ENCODE measurements at places on chromosomes 6 and 20.
A peak's percentile ranks its signal among the peaks of the same experiment; 100 is the strongest.

- DNase-seq = no peak
- no peaks in the 10 kb centered on the region for H3K4me1 ChIP-seq
- no peaks in the 10 kb centered on the region for H3K27me3 ChIP-seq
- no peak overlapping the region for H3K27ac ChIP-seq
- H3K4me3 ChIP-seq = no peak overlapping the region
Observed at GRCh38 chr6:11975353-11975977, 36.6 kb upstream of the HIVEP1 start.

DNA sequence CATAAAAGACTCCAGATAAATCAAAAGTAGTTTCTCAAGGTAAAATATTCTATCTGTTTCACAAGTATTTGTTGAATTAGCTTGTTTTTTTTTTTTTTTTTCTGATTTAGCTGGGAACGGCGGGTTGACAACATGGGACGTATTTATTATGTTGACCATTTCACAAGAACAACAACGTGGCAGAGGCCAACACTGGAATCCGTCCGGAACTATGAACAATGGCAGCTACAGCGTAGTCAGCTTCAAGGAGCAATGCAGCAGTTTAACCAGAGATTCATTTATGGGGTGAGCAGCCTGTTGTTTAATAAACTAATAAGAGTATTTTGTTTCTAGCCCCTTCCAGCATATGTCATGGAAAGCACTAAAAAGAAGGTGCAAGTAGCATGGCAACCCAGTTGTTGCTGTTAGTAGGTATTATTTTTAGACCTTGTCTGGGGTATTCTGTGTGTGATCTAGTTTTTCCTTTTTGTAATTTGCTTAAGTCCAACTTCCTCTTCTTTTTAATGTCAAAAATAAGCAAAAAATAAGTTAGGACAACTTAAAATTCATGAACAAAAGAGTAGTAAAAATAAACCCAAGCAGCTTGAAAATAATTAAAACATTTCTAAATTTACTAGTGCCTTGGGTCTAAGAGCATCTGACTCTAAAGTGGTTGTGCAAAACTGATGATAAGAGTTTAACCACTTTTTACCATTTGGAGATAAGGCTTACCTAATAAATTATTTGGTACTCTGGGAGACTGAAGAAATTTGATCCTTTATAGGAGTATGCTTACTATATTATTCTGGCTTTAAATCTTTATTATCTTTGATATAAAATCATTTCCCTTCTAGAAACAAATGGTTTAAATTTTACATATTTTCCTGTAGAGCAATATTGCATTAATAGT, 70.8 kb upstream of the DYNLRB1 start:
- peaks cover 89% of the 10 kb centered on the region for H3K36me3 ChIP-seq
- no peaks in the 10 kb centered on the region for H3K4me1 ChIP-seq
- H3K4me3 ChIP-seq = no peak overlapping the region
- H3K27ac ChIP-seq = no peak overlapping the region

DNA sequence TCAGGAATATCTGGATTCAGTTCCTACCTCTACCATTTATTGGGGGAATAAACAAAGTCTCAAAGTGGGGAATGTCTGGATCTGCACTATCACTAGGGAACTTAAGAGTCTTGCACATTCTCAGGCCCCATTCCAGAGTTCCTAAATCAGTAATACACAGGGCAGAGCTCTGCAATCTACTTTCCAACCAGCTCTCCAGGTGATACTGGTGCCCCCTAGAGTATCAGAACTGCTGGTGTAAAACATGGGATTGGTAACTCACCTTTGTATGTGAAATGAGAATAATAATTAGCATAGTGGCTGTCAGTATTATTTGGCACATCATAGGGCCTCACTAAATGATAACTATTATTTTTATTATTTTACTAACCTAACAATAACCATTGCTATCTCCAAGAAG, 278.8 kb upstream of the IMPG1 start:
- H3K27me3 ChIP-seq = no peaks in the 10 kb centered on the region
- no peak overlapping the region for H3K4me3 ChIP-seq
- DNase-seq = no peak
- no peak overlapping the region for H3K27ac ChIP-seq
- H3K36me3 ChIP-seq = no peaks in the 10 kb centered on the region
- H3K4me1 ChIP-seq = no peaks in the 10 kb centered on the region

GRCh38 chr6:133248241-133249001, 7.3 kb downstream of the EYA4 start:
- peaks cover 46% of the 10 kb centered on the region for H3K27me3 ChIP-seq
- no peak for DNase-seq
- H3K27ac ChIP-seq = no peak overlapping the region
- no peak overlapping the region for H3K4me3 ChIP-seq

- H3K27me3 ChIP-seq = no peaks in the 10 kb centered on the region
- DNase-seq = no peak
- H3K4me1 ChIP-seq = peaks cover 7% of the 10 kb centered on the region
- H3K4me3 ChIP-seq = no peak overlapping the region
- no peaks in the 10 kb centered on the region for H3K36me3 ChIP-seq
Observed at GRCh38 chr6:42766163-42766670, 15.6 kb upstream of the BICRAL start.

- peaks cover 61% of the 10 kb centered on the region for H3K36me3 ChIP-seq
- H3K4me1 ChIP-seq = no peaks in the 10 kb centered on the region
- H3K27ac ChIP-seq = no peak overlapping the region
Observed at GRCh38 chr20:49149281-49150045, 38.7 kb downstream of the STAU1 start.

DNA sequence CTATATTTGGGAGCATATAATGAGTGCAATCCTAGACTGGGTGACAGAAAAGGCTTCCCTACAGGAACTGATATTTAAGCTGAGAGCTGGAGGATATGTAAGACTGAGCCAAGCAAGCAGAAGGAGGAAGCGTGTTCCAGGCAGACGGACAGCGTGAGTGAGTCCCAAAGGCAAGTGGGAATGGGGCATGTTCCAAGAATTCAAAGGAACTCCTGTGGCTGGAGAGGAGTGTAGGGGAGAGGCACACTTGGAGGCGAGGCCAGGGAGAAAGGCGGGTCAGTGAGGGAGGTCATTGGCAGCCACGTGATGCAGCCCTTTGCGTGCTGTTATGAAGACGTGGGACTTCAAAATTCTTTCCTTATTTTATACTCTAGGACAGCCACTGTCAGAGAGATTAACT, 27.9 kb upstream of the SGK1 start:
- no peaks in the 10 kb centered on the region for H3K27me3 ChIP-seq
- H3K4me1 ChIP-seq = no peaks in the 10 kb centered on the region
- H3K36me3 ChIP-seq = no peaks in the 10 kb centered on the region
- H3K27ac ChIP-seq = peak overlapping the region; percentile 20
- no peak for DNase-seq

- H3K27me3 ChIP-seq = no peaks in the 10 kb centered on the region
- DNase-seq = no peak
- no peak overlapping the region for H3K4me3 ChIP-seq
- no peak overlapping the region for H3K27ac ChIP-seq
- H3K36me3 ChIP-seq = no peaks in the 10 kb centered on the region
Observed at GRCh38 chr6:157885876-157886275, 62.8 kb downstream of the SNX9 start.

- no peak for DNase-seq
- no peaks in the 10 kb centered on the region for H3K4me1 ChIP-seq
- H3K36me3 ChIP-seq = no peaks in the 10 kb centered on the region
- no peaks in the 10 kb centered on the region for H3K27me3 ChIP-seq
- H3K4me3 ChIP-seq = no peak overlapping the region
Observed at GRCh38 chr20:22908944-22909343, 126.2 kb upstream of the SSTR4 start.

DNA sequence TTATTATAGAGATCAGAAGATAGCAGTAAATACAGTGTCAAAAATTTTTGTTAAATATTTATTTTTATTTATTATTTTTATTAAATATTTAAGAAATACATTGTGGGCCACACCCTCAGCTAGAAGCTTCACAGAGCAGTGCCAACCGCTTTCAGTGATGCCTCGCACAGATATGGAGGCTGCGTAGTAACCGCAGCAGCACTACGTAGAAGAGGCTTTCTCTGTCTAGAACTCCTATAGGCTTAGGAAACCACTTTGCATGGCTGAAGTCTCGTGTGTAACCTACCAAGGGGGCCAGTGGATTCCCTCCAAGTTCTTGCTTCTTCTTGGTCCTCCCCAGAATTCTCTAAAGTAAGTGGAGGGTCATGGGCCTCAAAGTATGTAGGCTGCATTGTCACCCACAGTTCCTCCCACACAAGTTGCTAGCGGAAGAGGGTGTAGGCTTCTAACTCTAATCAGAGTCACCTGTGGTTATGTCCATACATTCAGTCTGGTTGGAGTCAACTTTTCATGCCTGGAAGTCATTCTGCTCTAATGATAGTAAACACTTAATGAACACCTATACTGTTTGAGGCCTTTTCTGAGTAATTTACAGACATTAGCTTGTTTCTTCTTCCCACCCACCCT, 285.6 kb downstream of the CDKAL1 start:
- H3K27me3 ChIP-seq = no peaks in the 10 kb centered on the region
- DNase-seq = no peak
- H3K4me1 ChIP-seq = no peaks in the 10 kb centered on the region
- no peak overlapping the region for H3K27ac ChIP-seq

DNA sequence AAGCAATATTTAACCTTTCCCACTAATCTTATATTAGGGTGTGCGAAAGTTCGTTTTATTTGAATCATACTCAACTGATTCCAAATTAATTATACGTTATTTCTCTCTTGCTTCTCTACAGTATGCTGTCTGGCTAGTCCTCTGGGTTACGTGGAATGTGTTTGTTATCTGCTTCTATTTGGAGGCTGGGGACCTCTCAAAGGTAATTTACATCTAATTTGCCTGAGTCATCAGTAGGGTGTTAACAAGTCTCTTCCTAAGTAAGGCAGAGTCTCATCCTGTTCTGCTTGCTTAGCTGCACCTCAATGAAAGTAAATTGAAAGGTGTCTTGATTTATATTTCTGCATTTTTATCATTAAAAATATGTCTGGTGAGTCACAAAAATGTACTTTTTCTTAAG, 551.5 kb downstream of the NKAIN2 start:
- no peaks in the 10 kb centered on the region for H3K36me3 ChIP-seq
- no peaks in the 10 kb centered on the region for H3K27me3 ChIP-seq
- no peaks in the 10 kb centered on the region for H3K4me1 ChIP-seq
- DNase-seq = no peak

DNA sequence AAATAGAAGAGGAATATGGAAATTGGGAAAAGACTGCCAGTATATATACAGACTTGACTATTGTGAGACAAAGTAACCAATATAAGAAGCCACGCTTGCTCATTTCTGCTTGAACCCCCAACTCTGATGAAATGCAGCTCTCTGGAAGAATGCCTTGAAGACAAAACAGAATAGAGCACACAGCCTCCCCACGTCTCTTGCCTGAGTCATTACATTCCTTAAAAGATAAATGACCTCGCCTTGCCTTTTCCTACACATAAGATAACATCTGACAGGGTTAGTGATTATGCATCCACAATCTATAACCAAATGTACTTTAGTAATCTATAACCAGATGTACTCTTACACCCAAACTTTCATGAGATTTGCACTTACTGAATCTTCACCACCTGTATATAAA, 141.1 kb upstream of the EEF1E1 start:
- H3K4me1 ChIP-seq = no peaks in the 10 kb centered on the region
- no peak for DNase-seq
- no peak overlapping the region for H3K4me3 ChIP-seq
- no peaks in the 10 kb centered on the region for H3K27me3 ChIP-seq
- no peak overlapping the region for H3K27ac ChIP-seq

DNA sequence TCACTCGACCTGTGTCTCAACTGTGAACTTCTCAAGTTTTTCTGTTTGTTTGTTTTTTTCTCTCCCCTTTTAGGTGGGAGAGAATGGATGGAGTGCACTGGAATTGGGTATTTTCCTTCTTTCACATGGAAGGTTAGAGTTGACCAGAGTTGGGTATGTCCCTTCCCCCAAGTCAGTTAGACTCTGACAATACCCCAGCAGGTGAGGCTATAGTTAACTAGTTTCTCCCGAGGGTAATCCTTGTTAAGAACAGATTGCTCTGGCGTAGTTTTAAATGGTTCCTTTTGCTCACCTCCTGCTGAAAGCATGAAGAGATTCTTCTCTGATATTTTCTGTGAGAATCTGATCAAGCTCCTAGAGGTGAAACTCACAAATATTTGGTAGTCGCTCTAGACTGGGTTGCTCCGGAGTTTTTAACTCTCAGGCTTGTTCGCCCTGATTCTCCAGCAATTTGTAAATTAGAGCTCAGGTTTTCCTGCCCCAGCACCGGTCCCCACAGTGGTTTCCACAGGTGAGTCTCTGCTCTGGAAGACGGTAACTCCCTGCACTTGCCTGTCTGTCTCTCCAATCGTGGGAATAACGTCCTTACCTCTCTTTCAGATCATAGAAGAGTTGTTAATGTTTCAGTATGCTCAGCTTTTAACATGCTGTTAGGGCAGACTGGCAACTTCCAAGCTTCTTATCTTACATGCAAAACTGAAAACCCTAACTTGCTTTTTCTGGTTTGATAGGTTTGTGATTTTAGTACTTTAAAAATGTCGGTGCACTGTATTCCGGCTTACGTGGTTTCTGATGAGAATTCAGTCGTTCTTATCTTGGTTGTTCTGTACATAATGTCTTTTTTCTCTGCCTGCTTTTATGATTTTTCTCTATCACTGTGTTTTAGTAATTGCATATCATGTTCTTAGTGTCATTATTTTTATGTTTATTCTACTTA, 111.2 kb upstream of the HIVEP1 start:
- H3K36me3 ChIP-seq = no peaks in the 10 kb centered on the region
- H3K4me1 ChIP-seq = no peaks in the 10 kb centered on the region
- H3K27me3 ChIP-seq = no peaks in the 10 kb centered on the region
- H3K4me3 ChIP-seq = peak overlapping the region; percentile 17
- H3K27ac ChIP-seq = no peak overlapping the region
- DNase-seq = no peak

DNA sequence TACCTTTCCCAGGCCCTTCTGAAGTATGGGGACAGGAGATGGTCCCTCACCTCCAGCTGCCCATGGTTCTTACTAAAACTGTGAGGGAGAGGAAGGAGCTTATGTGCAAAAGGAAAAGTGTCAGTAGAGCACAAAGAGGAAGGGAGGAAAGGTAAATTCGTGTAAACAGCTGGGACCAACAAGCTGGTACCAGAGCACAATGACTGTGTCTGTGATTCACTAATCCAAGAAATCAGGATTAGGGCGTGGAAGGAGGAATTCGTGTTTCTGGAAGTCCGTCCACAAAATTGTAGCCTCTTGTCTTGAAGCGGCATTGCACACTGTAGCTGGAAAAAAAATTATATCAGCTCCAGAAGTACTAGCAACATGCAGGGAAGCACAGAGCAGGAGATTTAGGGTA, 129.0 kb upstream of the RREB1 start:
- no peaks in the 10 kb centered on the region for H3K4me1 ChIP-seq
- H3K27ac ChIP-seq = no peak overlapping the region
- no peaks in the 10 kb centered on the region for H3K27me3 ChIP-seq
- H3K36me3 ChIP-seq = no peaks in the 10 kb centered on the region

- no peaks in the 10 kb centered on the region for H3K27me3 ChIP-seq
- no peak overlapping the region for H3K27ac ChIP-seq
- DNase-seq = no peak
- no peaks in the 10 kb centered on the region for H3K36me3 ChIP-seq
- H3K4me1 ChIP-seq = no peaks in the 10 kb centered on the region
Observed at GRCh38 chr6:17721671-17722070, 14.9 kb upstream of the NUP153 start.
